Osteocyte (in vitro differentiated cells): ENCODE measurements at places on chromosomes 3 and 15.

- no peak for DNase-seq
Measured at GRCh38 chr3:58874795-58875194, 175.0 kb downstream of the CFAP20DC start.

GRCh38 chr15:70063980-70064379 is 33.7 kb downstream of the TLE3 start:
- no peak for DNase-seq

GRCh38 chr3:16298891-16299290 is 33.9 kb downstream of the OXNAD1 start:
- DNase-seq = no peak

- no peak for DNase-seq
Measured at GRCh38 chr3:124431331-124431994, 298.8 kb upstream of the UMPS start.

DNA sequence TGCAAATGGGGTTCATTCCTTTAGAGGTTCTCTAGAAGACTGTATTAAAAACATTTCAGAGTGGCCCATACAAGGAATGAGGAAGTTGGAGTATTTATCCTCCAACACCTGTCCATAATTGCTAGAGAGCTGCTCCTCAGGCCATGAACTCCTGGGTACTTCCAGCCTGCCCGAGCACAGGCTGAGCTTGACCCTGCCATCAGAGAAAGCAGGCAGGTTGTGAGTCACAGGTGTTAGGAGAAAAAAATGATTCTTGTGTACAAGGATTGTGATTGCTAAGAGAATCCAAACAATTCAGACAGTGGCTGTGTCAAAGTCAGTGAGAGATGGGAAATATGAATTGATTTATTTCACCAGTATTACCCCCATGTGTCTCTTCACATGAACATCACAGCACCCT is 156.8 kb upstream of the GADL1 start:
- DNase-seq = no peak

DNA sequence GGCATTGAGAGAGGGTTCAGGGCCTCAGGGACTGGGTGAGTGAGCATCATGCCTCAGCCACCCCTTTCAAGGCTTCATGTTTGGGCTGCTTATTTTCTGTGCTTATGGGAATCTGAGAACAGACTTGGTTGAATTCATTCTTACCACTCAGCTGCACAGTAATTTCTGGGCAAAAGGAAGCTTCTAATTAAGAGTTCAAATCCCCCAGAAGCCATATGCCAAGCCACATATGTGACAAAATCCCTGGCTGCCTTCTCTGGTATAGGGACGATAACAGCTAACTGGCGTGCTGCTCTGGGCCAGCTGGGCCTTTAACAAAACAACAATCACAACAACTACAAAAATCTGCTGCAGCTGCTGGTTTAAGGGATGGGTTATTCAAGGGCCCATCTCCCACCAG is 181.0 kb upstream of the ANKRD28 start:
- no peak for DNase-seq

GRCh38 chr3:122416966-122417365 is 1.1 kb upstream of the WDR5B start:
- no peak for DNase-seq

- DNase-seq = no peak
Measured at GRCh38 chr15:92877000-92877399, 23.1 kb upstream of the CHD2 start.

DNA sequence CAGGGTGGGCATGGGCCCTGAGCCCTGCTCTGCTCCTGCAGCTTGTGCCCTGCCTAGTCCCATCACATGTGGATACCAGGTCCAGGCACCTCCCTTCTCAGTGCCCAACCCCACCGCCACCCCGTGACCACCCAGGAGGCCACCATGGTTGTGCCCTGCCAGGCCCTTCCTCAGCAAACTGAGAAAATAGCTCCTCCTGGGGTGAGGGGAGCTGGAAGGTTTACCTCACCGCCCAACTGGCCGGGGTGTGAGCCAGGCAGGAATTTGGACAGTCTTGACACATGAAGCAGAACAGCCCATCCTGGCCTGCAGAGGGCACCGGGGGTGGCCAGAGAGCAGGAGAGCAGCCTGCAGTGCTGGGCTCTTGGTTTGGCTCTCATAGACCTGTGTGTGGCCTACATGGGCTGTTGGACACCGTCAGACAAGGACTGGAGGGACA is 11.4 kb upstream of the C3orf22 start:
- no peak for DNase-seq

DNA sequence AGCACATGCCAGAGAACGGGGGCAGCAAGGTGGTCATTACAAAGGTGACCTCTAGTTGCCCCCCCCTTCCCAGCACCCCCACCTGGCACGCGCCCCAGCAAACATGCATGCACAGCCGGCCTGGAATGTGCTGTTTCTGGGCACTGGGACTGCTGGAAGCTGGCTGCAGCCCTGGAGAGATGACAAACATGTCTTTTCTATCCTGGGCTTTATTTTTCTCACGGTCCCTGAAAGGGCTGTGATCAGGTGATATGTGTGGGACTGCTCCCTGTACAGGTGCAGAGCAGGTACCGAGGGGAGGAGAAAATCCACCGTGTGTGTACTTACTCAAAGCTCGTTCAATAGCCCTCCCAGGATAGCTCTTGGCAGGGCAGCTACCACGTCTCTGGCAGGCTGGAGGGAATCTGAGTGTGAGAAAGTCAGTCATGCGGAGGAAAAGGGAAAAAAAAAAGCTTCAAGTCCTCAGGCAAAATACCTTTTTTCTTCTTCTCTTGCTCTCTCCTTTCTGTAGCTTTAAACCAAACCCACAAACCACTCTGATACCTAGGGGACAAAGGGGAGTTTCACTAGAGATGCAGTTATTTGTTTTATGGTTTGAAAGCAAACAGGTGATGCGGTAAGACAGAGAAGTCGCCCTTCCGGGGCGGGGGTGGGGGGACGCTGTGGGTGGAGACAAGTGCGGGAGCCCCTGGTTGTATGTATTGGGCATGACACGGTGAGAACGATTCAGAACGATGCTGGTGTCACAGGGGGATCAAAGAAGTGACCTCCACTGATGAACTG is 5.0 kb upstream of the HES1 start:
- no peak for DNase-seq

DNA sequence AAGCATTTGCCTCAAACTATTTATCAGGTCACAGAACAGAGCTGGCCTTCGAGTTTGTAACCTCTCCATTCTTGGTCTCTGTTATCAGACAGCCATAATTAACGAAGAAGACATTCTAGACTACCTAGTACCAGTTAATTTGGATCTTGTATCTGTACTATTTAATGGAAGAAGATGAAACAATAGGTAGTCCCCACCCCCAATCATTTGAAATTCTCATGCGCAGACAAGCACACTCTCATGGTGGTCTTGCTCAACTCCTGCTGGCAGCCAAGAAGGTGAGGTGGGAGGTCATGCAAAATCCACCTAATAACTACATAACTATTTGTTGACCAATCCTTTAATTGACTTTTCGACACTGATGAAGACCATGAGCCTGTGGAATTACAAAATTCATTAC is 2.8 kb upstream of the SKIL start:
- DNase-seq = no peak

DNA sequence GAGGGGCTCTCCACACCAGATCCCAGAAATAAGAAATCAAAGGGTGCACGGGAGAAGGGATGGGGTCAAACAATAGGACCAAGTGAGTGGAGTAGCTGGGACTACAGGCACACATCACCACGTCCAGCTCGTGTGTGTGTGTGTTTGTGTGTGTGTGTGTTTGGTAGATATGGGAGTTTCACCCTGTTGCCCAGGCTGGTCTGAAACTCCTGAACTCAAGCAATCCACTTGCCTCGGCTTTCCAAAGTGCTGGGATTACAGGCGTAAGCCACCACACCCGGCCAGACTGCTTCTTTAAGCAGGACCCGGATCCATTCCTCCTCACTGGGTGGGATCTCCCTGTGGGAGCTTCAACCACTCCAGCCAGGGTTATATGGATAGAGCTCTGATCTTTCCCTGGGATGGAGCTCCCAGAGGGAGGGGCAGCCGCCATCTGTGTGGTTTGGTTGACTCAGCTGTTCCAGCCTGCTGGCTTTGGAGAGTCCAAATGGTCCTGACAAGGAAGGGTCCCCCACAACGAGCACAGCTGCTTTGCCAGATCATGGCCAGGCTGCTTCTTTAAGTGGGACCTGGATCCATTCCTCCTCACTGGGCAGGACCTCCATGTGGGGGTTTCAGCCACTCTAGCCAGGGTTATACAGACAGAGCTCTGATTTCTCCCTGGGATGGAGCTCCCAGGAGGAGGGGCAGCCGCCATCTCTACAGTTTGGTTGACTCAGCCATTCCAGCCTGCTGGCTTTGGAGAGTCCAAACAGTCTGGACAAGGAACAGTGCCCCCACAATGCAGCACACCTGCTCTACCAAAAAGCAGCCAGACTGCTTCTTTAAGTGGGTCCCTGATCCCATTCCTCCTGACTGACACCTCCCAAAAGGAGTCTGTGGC is 9.1 kb upstream of the AVEN start:
- DNase-seq = no peak

- no peak for DNase-seq
Measured at GRCh38 chr3:125192190-125193035, 20.1 kb downstream of the SLC12A8 start.

- DNase-seq = no peak
Measured at GRCh38 chr15:43473885-43474284, 19.1 kb downstream of the TP53BP1 start.

DNA sequence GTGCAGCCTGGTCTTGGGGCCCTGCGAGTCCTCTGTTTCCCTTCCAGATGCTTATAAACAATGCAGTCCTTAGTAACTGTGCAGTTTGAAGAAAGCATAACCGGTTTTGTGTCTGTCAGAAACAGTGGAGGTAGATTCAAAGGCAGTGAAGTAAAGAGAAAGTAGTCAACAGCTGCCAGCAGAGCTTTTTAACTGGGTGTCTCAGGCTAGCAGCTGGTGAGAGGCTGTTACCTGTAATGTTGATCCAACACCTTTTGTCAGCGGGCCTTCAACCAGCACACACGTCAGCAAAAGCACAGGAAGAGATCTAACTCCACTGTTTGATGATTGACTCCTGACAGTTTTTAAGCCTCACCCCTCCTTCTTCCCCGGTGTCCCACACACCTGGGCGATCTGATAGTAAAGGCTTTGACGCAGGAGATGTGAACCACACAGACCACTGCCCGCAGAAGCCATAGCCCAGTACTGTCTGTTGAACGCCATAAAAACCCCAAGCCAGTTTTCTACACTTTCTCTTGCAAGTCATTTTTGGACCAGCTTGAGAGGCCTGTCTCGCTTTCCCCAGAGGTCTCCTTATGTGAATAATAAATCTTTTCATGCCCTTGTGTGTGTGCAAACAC is 178.0 kb downstream of the FMN1 start:
- DNase-seq = no peak

DNA sequence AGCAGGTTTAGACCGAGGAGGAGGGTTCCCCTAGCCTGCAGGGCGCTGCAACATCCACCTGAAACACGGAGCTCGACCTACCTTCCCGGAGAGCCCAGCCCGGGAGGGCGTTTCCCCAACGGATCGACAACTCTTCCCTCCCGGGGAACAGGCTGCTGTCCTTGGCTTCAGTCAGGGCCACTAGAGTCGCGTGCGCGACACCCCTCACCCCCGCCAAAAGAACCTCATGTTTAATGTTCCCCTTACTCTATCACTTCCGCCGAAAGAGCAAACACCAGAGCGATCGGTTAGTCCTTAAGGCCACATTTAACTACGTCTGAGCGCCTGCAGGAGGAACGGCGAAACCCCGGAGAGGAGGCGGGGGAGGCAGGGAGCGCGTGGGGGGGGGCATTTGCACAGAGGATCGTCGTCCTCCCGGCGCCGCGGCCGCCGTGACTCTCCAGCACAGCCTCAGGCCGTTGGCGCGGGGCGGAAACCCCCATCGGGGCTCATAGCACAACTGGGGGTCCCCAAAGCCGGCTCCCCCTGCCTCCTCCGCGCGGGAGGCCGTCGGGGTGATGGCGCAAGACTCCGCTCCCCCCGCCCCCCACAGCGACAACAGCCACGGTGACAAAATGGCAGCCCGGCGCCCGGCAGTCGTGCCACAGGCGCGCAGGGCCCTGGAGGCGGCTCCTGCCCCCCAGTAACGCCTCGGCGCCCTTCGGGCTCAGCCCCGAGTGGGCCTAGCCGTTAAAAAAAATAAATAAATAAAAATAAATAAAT is 3.2 kb downstream of the ANP32A start:
- peak; percentile 84 for DNase-seq

GRCh38 chr15:48331796-48332641 is 790 bp downstream of the DUT start:
- peak; percentile 85 for DNase-seq

DNA sequence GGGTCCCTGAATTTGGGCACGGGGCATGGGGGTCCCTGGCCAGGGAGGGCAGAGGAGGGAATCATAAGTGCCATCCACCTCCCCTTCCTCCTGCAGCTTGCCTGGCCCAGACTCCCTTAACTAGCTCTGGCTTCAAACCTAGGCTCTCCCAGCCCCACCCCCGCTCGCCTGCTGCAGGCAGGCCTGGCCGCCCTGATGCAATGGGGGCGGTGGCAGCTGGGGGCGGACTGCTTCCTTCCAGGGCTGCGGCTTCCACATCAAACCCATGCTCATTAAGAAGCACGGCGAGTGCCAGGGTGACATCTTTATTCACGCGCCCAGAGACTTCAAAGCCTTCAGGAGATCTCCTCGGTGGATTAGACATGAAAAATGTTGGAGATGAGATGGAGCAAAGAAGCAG is 123.1 kb downstream of the TPRA1 start:
- no peak for DNase-seq

GRCh38 chr3:41888368-41889076 is 73.4 kb downstream of the ULK4 start:
- DNase-seq = no peak

DNA sequence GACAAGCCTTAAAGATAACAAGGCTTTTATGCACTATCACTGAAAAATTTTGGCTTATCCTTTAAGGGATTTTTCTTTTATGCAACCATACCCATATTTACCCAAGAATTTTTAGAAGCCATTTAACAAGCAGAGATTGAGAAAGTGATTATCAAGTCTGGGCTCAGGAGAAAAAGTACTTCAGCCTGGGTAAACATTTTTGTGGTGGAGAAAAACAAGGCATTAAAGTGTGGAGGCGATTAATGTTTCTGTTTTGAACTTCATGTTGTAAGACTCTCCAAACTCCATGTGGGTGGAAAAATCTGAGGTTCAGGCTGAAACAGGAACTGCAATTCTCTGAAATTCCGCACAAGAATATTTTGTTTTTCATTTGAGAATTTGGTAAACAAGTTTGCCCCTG is 260.4 kb upstream of the KCNMB2 start:
- no peak for DNase-seq

DNA sequence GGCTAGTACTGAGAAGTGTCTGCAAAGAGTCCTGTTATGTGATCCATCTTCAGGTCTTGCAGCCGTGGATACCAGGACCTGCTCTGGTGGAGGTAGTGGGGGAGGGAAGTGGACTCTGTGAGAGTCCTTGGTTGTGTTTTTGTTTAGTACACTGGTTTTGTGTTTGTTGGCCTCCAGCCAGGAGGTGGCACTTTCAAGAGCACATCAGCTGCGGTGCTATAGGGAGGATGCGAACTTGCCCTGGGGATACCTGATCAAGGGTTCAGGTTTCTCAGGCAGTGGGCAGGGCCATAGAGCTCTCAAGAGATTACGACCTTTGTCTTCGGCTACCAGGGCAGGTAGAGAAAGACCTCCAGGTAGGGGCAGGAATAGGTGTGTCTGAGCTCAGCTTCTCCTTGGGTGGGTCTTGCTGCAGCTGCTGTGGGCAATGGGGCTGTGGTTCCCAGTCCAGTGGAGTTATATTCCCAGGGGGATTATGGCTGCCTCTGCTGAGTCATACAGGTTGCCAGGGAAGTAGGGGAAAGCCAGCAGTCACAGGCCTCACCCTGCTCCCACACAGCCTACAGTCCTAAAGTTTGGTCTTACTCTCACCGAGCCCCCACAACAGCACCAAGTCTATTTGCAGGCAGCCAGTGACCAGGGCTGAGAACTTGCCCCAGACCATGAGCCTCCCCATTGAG is 132.8 kb upstream of the NPHP3 start:
- DNase-seq = no peak
